ENCODE measurements at places on chromosomes 6 and 20.
A peak's percentile ranks its signal among the peaks of the same experiment; 100 is the strongest.

- DNase-seq, result no peak
These were observed 57.4 kb upstream of the FOXC1 start for GRCh38 chr6:1552296-1552761.

DNA sequence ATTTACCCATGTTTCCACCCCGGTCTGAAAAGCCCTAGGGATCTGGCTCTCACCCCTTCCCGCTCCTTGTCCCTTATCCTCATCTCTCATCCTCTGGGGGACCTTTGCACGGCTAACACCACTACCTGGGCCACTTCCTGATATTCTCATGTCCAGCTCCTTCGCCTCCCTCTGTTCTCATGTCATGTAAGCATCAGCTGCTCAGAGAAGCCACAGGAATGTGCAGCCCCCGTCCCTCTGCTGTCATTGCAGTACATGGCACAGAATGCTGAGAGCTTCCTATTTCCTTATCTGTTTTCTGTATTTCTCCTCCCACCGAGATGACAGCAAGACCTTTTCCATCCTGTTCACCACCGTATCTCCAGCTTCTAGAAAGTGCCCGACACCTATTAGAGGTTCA is 102.4 kb downstream of the MTHFD1L start:
- no peak for DNase-seq

- no peak for DNase-seq
These were observed 117.4 kb upstream of the HDGFL1 start for GRCh38 chr6:22451962-22452361.

DNA sequence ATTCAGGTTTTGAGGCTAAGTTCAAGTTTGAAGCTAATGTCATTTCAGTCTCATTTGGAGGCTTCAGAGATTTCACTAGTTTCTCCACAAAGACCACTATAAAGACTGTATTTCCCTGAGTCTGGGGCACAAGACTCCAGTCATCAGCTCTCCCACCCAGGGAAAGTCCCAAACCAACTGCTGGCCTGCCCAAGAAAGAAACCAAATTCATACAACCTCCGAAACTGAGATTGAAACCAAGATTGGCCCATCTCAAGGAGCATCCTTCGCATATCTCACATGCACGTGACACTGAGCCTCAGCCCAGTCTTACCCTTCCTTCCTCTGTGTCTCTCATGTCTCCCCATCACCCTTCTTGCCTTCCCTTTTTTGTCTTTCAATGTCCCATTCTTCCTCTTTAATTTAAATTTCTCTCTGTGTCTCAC is 3.5 kb upstream of the LTA start:
- DNase-seq, result peak; percentile 60

GRCh38 chr6:32255199-32256153 is 31.6 kb upstream of the NOTCH4 start:
- peak; percentile 32 for DNase-seq

DNA sequence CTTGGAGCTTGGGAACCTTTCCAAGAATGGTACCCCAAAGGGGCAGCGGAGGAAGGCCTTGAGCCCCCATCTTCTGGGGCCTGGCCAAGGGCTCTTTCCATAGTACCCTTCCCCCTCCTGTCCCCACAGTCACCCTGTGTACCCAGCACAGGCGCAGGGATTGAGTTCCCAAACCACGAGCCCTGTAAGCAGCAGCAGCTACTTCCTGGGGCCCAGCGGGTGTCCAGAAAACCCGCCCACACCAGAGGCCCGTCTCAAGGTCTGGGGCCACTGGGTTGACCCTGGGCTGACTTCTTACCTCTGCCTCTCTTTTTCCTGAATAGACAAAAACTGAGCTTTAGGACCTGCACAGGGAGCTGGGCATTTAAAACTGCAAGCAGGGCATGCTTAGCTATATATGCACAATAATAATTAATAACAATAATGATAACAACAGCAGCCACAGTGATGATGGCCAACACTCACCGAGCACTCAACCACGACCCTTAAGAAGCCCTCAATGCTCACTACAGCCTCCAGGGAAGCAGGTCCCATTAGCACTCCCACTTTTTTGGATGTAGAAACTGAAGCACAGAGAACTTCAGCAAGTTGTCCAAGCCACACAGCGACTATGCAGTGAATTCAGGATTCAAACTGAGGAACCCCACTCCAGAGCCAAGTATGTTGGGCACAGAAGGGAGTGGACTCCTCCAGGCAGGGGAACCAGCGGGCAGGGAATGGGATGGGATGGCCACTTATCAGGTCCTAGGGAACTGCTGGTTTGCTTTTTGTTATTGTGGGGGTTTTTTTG is 14.5 kb downstream of the NOL4L start:
- no peak for DNase-seq

GRCh38 chr6:105645958-105646357 is 243.1 kb upstream of the PREP start:
- DNase-seq, result no peak

DNA sequence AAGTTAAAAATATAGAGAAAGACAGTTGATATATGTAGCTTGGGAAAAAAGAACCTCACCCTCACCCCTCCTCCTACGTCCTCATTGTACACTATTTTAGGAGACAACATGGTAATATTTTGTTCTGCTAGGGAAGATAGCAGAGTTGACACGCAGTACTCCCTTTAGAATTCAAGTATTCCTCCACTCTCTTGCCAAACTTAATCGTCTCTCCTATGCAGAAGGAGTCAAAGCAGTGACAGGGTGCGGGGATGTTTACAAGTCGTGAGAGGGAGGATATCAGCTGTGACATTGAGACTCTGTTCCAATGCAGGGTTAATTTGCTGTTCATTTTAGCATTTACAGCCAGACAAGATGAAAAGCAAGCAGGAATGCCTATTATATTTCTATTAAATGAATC is 97.5 kb downstream of the SOBP start:
- DNase-seq, result no peak

DNA sequence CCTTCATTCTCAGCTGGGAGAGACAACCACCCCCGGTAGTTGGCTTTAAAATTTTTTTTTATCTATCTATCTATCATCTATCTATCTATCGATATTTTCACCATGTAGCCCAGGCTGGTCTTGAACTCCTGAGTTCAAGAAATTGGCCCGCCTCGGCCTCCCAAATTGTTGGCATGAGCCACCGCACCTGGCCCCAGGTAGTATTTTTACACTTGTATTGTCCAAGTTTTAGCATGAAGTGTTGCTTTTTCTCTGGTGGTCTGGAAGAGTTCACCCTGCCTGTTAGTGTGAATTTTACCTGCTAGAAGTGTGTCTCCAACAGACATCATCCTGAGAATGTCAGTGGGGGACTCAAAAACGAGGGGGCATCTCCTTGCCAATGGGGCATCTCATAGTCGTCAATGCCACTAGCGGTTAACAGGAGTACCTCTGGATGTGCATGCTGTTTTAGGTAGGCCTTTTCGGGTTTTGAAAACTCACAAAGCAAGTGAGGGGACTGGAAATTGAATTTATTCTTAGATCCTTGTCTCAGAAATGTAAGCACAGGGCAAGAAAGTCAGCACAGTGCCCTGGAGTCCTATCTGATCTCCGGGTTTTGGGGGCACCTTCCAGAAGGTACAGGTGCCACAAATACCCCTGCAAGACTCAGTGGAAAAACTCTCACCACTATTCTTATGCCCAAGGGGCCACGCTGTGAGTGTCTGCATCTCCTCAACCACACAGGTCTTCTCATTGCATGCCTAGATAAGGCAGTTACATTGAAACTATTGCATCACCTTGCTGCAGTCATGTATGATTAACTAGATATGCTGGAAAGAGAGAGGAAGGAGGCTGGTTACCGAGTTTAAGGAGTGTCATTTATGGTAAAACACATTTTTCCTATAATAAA is 37.1 kb downstream of the TNFAIP3 start:
- DNase-seq, result peak; percentile 23

- DNase-seq, result no peak
These were observed 10.1 kb downstream of the ALDH5A1 start for GRCh38 chr6:24504649-24505586.
